ENCODE measurements at places on chromosomes 3 and 15.

GRCh38 chr3:188241883-188242282 is 87.9 kb downstream of the LPP start:
- no peak for DNase-seq

DNA sequence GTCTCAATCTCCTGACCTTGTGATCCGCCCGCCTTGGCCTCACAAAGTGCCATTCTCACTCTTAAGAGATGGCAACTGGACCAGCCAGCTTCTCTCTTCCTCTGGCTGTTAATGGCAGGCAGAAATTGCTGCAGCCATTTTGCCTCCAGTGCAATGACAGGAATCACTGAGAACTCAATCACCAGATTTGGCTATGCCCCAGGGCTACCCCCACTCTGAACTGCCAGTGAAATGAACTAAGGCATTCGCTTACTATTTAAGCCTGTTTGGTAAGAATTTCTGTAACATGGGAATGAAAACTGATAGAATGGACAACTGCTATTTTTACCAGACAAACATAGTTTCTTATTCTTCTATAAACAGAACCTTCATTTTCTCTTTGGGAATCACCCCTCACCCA is 24.5 kb downstream of the FOXP1 start:
- no peak for DNase-seq

DNA sequence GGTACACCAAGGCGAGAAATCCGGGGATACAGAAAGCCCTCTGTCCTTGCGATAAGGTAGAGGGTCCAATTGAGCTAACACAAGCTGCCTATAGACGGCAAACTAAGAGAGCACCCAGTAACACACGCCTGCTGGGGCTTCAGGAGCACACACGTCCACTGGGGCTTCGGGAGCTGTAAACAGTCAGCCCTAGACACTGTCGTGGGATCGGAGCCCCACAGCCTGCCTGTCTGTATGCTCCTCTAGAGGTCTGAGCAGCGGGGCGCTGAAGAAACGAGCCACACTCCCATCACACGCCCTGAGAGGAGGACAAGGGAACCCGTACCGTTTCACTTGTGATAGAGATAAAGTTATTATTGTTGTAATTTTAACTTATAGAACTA is 486 bp downstream of the SAMMSON start:
- DNase-seq, result no peak

DNA sequence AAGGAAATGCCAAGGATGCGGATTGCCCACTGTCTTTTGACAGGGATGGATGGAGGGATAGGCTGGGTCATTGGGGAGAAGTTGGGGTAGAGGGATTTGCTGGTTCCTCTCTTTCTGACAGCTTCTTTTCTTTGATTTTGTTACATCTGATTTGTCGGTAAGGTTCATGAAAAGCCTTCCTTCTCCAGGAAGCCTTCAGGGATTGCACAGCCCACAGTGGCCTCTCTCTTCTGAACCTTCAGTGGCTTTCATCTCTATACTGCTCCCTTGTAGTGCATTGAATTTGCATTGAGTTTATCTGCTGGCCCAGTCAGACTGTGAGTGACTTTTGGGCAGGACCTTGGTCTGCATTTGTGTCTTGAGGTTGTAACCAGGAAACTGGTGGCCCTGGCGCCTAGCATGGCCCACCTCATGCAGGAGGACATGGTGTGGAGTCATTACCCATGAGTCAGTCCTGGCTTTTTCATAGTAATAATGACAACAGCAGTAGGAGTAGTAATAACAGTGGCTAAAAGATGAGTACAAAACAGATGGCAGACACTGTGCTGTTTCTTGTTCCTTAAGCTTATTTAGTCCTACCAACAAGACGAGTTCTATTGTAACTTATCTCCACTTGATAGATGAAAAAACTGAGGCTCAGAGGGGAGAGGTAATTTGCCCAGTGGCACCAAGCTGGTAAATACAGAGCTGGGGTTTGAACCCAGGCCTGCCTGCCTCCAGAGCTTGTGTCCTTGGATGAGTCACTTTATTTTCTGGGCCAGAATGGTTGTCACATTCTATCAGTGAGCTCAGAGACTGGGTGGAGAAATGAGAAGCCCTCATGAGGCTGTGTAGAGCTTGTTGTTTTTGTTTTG is 28.4 kb downstream of the SMAD6 start:
- no peak for DNase-seq

GRCh38 chr15:38647683-38648082 is 83.1 kb upstream of the RASGRP1 start:
- DNase-seq, result no peak

GRCh38 chr15:71885390-71885789 is 75.0 kb downstream of the NR2E3 start:
- no peak for DNase-seq

- no peak for DNase-seq
Measured at GRCh38 chr3:125220183-125220582, 7.6 kb upstream of the SLC12A8 start.

DNA sequence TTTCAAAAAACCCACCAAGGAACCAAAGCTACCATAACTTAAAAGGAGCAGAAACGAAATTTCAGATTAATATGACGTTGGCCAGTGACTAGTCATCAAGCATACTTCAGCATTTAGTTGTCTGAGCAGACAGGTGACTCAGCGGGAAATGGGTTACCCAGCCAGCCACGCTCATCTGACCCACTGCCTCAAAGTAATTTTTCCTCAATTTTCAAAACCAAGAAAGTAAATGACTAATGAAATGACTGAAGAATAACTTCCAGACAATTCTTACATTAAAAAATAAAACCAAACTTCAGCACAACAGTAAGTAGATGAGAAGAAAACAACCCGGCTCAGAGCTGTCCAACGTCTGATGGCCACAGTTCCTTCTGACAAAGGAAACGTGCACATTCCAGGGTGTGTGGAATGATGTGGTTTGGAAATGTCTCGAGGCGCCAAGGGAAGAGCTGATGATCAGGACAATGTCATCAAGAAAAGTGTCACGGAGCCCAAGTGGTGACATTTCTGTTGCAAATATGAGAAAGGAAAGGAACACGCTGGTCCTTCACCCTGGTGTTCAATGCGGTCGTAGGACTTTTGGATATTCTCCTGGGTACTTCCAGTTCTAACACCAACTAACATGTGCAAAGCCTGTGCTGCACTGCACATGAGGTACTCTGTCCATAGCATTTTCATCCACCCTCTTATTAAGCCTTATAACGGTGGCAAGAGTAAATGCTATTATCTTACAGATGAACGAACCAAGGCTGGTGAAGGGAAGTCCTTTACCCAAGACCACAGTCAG is 79.1 kb downstream of the FOXP1 start:
- DNase-seq, result no peak

DNA sequence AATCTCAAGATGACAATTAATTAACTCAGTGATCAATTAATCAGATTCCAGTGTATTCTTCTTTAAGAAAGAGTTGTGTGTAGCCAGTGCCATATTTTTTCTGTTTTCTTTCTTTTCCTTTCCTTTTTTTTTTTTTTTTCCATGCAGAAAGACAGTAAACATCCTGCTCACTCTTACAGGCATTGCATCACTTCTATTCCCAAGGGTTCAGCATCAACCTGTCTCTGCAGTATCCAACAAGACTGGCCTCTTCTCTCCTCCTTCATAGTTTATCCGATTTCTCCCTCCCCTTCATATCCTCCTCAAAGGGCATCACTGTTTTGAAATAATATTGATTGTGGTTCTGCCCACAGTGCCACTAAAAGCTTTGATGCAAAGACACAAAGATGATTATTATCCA is 17.0 kb upstream of the SLC9A9 start:
- DNase-seq, result no peak

- no peak for DNase-seq
Measured at GRCh38 chr3:3065876-3066275, 44.3 kb downstream of the IL5RA start.

- peak; percentile 93 for DNase-seq
Measured at GRCh38 chr15:67501836-67502461, 19.0 kb upstream of the C15orf61 start.

DNA sequence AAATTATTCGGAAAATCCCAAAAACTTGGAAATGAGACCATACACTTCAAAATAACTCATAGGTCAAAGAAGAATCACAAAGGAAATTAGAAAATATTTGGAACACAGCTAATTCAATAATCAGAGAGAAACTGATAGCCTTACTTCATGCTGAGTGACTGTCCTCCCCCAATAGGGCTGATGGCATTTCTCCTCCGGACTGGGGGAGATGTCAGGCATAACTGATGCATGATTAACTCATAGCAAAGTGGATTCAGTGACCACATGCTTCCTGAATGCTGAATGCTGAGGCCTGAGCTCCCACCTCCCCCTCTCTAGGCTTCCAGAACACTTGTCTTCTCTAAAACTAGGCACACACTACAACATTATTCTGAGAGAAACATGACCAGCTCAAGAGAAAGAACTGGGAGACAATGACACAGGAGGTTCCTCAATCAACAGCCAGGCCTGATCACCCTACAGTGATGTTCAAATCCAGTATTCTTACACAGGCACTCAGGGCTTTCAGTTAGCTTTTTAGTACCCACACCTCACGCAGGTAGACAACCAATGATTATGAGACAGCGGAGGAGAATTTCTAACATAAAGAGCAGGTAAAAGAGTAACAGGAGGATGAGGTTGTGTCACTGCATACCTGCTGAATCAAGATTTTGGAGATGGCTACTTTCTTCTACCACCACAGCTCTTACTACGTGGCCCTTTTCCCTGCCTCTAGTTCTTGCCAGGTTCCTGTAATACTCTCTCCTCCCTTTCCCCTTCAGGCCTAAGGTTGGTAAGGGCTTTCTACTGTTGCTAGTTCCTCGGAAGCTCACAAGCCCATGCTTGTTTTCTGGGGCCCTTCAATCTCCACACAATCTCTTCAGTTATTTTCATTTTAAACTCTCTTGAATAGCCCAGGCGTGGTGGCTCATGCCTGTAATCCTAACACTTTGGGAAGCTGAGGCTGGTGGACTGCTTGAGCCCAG is 96.1 kb downstream of the FMN1 start:
- DNase-seq, result no peak

DNA sequence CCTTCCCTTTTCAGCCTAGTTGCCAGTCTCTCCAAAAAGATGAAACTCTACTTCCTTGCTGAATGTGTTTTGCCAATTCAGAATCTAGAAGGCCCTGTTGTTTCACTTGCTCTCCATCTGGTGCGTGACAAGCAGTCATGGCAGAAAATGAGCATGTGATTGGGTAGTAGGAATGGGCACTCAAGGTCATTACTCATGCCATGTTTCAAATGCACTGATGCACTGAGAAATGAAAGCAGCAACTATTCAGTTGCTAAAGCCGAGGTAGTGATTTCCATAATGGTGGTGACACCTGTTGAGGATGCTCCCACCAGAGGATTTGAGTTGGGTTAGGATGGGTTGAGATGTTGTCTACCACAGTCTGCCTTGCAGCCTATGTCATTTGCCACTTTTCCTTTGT is 12.7 kb downstream of the ZBTB38 start:
- DNase-seq, result no peak

DNA sequence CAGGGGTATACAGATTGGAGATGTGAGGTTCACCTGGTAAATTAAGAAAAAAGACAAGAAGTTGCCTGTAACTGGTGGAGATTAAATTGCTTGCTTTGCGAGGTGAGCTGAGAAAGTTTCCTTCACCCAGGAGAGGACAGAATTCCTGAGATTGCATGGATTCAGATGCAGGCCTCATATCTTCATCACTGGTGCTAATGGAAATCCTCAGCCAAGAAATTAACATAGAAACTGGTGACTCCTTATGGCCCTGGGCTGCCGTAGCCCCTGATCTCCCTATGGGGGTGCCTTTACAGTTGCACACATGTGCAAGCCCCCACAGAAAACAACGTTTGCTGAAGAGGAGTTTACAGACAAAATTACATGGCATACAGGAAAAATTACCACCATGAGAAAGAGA is 68.0 kb downstream of the EEFSEC start:
- no peak for DNase-seq

- peak; percentile 27 for DNase-seq
Measured at GRCh38 chr15:74259292-74259648, 23.1 kb downstream of the CCDC33 start.

DNA sequence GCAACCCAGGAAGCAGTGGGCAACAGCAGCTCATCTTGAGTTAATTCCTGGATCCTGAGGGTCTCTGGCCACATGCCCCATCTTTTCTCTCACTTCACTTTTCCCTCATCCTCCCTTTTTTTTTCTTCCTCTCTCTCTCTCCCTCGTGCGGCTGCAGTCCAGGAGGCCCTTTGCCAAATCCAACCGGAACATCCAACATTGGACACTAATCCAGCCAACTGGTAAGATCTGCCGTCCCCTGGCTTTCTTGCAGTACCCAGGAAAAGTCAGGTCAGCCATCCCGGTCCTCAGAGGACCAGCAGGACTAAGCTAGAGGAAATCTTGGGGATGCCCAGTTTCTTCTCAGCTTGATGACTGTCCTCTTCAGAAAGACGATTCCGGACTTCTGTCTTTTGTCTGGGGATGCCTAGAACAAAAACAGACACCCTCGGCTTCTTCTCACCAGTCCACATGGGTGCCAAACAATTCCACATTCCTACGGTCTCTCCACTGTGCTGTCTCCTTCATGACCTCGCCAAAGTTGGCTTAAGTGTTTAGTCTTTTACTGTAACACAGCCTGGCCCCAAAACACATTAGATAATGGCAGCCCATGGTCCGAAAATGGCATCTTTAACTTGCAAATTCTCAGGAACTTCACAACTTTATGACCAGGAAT is 115.6 kb downstream of the GSK3B start:
- DNase-seq, result no peak

GRCh38 chr3:190666821-190667220 is 152.9 kb downstream of the IL1RAP start:
- peak; percentile 81 for DNase-seq

DNA sequence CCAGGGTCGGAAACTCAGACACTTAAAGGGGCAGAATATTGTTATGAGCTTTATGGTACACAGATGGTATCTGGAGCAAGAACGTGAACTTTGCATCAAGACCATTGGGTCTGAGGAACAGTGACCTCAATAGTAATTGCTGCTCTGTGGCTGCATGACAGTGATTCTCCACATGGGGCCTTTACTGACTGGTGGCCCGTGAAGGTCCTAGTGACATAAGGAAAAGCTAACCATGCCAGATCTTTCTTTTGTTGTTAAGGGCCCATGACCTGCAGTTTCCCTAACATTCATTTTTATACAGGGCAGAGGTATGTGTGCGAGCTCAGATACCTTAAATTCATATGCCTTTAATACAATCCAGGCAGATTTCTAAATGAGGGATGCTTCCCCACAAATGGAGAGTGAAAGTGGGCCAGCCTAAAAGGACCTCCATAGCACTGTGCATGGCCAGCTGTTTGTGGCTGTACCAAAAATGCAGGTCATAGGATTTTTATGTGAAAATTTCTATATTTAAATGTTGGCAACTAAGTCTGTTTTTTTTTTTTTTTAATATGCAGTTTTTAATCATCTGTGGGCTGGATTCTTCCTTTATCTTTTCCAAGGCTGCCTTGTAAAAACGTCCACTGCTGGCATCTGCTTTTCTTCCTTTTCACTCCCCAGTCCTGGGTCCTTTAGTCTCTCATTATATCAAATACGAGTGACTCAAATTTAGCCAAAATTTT is 188.0 kb upstream of the IL12A start:
- no peak for DNase-seq

DNA sequence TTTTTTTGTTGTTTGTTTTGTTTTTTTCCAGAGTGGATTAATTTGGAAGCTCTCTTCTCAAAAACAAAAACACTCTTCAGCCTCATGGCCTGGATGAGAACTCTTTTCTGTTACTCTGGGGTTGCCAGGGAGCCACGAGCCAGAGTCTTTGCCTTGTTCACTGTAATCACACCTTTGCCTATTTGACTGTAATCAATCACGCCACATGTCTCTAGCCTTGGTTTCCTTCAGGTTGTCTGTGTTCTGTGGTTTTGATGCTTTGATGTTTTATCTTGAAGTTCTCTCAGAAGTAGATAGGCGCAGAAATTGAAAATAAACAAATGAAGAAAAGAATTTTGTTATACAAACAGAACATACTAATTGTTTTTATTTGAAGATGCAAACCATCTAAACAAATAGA is 62.3 kb upstream of the IGF1R start:
- DNase-seq, result no peak

GRCh38 chr3:46368569-46368968 is 2.2 kb upstream of the CCR5 start:
- no peak for DNase-seq
